ENCODE measurements at places on chromosomes 4 and X. TPM values are rescaled to one million over a fixed set of nuclear protein-coding genes. Genes with fewer than 3 reads are reported as not detected.

DNA sequence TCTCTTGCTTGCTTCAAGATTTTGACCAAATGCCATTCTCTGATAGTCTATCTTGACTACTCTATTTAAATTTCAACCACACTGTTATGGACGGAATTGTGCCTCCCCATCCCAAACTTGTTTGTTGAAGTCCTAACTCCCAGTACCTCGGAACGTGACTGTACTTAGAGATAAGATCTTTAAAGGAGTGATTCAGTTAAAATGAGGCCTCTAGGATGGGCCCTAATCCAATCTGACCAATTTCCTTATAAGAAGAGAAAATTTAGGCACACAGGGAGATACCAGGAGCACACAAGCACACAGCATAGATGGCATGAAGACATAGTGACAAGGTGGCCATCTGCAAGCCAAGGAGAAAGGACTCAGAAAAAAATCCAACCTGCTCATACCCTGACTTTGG is 269.9 kb downstream of the KCNIP4 start:
- no peaks in the 10 kb centered on the region for H3K36me3 ChIP-seq
- no peak overlapping the region for H3K27ac ChIP-seq
- no peaks in the 10 kb centered on the region for H3K27me3 ChIP-seq
- no peak overlapping the region for H3K4me3 ChIP-seq
- no peak for DNase-seq
- no peaks in the 10 kb centered on the region for H3K4me1 ChIP-seq

GRCh38 chr4:176268963-176269362 is at the start of gene ASB5:
Gene ASB5, minus strand, starts transcription at chr4:176269222. Its CDS starts 114 bp downstream, at chr4:176269108.
- H3K27ac ChIP-seq, result peak within 1 kb of the TSS; percentile 62
- DNase-seq, result no peak
- no peaks in the 10 kb centered on the region for H3K36me3 ChIP-seq
- no peak within 1 kb of the TSS for H3K4me3 ChIP-seq
- H3K4me1 ChIP-seq, result peaks cover 4% of the 10 kb centered on the region

- H3K4me1 ChIP-seq, result peaks cover 22% of the 10 kb centered on the region
- H3K27ac ChIP-seq, result no peak overlapping the region
- H3K36me3 ChIP-seq, result no peaks in the 10 kb centered on the region
- H3K4me3 ChIP-seq, result no peak overlapping the region
These were observed 67.3 kb upstream of the PRPS1 start for GRCh38 chrX:107560980-107561379.

GRCh38 chrX:16718824-16719333 is 533 bp upstream of the SYAP1 start:
- peak overlapping the region; percentile 70 for H3K4me3 ChIP-seq
- peaks cover 5% of the 10 kb centered on the region for H3K27me3 ChIP-seq
- H3K4me1 ChIP-seq, result peaks cover 4% of the 10 kb centered on the region
- peak overlapping the region; percentile 82 for H3K27ac ChIP-seq
- DNase-seq, result no peak
- no peaks in the 10 kb centered on the region for H3K36me3 ChIP-seq

GRCh38 chrX:130772776-130773143 is 130.2 kb downstream of the ENOX2 start:
- no peak overlapping the region for H3K4me3 ChIP-seq
- H3K4me1 ChIP-seq, result peaks cover 7% of the 10 kb centered on the region
- H3K27me3 ChIP-seq, result no peaks in the 10 kb centered on the region
- DNase-seq, result no peak
- no peaks in the 10 kb centered on the region for H3K36me3 ChIP-seq
- no peak overlapping the region for H3K27ac ChIP-seq

DNA sequence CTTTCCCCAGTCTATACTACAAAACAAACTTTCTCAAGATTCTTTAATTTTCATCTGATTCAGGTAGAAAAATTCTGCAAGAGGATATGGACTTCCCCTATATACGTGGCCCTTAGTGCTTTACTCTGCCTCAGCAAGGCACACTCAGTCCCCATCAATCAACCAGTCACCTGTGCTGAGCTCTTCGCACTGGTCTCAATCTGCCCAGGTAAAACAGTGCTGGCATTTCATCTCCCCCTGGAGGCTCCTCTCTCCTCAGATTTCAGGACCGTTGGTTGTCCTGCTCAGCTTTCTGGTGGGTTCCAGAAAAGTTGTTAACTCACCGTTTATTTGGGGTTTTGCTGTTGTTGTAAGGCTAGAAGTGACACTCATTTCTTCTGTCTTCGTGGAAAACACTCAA is 518.1 kb downstream of the TRIML1 start:
- H3K4me1 ChIP-seq, result no peaks in the 10 kb centered on the region
- no peaks in the 10 kb centered on the region for H3K27me3 ChIP-seq
- no peaks in the 10 kb centered on the region for H3K36me3 ChIP-seq
- DNase-seq, result no peak
- H3K27ac ChIP-seq, result no peak overlapping the region

GRCh38 chr4:142396279-142396678 is 449.8 kb downstream of the INPP4B start:
- H3K27me3 ChIP-seq, result no peaks in the 10 kb centered on the region
- H3K27ac ChIP-seq, result no peak overlapping the region
- no peak overlapping the region for H3K4me3 ChIP-seq
- no peaks in the 10 kb centered on the region for H3K4me1 ChIP-seq
- H3K36me3 ChIP-seq, result no peaks in the 10 kb centered on the region

DNA sequence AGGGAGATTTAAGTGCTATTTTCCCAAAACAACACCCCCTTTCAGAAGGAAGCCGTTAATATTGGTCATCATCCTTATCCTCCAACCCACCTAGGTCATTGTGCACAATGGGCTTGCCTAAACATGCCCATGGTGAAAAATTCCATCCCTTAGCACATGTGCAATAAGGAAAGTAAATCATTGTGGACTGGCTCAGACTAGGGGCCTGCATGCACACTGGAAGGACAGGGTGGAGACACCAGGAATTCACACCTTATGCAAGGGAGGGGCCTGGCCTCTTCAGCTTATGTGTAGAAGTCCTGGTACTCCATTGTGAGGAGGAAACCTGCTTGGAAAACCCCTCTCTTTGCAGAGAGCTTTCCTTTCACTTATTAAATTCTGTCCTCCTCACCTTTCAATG is 311.4 kb upstream of the NDST4 start:
- no peak overlapping the region for H3K27ac ChIP-seq
- H3K27me3 ChIP-seq, result no peaks in the 10 kb centered on the region
- no peak overlapping the region for H3K4me3 ChIP-seq
- no peak for DNase-seq
- no peaks in the 10 kb centered on the region for H3K4me1 ChIP-seq
- no peaks in the 10 kb centered on the region for H3K36me3 ChIP-seq

GRCh38 chr4:16489226-16489625 is 263.0 kb upstream of the TAPT1 start:
- no peak for DNase-seq
- no peak overlapping the region for H3K27ac ChIP-seq
- no peaks in the 10 kb centered on the region for H3K36me3 ChIP-seq
- no peaks in the 10 kb centered on the region for H3K4me1 ChIP-seq
- H3K27me3 ChIP-seq, result peaks cover 6% of the 10 kb centered on the region
- H3K4me3 ChIP-seq, result no peak overlapping the region

DNA sequence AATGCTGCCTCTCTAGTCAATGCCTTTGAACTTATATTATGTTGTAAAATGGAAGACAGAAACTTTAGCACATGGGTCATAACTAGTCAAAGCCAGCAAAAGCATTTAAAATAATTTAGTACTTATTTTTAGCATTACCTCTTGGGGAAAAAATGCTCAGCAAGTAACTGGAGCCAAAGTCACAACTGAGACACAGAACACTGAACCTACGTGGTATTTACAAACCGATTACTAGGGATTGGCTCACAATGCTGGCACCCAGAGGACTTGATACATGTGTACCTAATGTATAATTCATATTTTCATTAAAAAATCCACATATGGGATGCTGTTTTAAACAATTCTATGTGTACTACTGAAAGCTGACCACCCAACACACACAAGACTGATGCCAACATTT is 38.4 kb downstream of the PHKA2 start:
- no peak for DNase-seq
- H3K27ac ChIP-seq, result no peak overlapping the region
- no peak overlapping the region for H3K4me3 ChIP-seq
- no peaks in the 10 kb centered on the region for H3K4me1 ChIP-seq

DNA sequence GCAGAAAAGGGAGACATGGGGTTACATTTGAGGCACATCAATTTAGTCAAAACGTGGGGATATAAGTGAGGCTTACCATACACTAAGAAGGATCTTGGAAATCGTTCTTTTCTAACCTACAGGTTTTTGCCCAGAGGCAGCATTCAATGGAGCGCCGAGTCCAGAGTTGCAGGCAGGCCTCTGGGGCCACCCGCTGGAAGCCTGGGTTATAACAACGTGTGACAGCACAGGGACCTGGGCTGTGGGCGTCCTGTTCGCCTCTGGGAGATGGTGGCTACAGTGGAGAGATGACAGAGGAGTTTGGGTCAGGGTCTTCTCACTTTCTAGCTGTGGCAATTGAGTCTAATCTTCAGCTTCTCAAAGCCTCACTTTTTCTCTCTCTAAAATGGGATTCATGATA is 53.9 kb downstream of the ENPP6 start:
- DNase-seq, result peak; percentile 6
- H3K27ac ChIP-seq, result no peak overlapping the region
- H3K4me3 ChIP-seq, result no peak overlapping the region

DNA sequence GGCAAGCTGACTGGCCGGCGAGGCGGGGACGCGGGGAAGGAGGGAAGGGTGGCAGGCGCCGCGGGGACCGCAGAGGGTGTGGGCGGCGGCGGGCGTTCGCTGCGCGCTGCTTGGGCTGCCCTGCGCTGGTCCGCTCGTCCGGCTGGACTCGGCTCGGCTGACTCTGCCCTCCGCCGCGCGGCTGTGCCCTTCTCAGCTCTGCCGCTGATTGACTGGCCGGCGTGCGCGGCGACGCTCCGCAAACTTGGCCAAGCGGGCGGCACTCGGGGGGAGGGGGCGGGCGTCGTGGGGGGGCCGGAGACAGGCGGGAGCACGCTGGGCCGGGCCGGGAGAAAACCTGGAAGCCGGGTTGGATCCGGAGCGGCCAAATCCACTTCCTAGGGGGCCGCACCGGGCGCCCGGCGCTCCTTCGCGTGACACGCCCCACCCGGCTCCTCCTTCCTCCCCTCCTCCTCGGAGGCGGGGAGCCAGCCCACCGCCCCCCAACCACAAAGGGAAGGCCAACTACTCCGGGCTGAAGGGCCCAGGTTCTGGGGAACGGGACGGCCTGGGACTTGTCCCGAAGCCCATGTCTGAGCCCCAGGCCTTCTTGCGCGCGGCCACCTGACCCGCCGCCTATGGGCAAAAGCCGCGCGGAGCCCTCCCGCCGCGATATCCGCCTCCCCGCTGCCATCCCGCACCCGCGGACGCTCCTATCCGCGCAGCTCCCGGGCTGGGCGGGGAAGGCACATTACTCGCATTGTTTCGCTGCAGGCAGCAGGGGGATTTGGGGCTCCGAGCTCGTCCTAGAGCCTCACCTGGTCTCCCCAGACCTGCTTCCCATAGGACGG is at the start of gene GPC4:
Gene GPC4 (minus strand): TSS at position 214 of the 830 bp plus-strand sequence. CDS start 524 bp downstream, outside the sequence.
- no peak for DNase-seq
- H3K27me3 ChIP-seq, result peaks cover 18% of the 10 kb centered on the region
- H3K4me3 ChIP-seq, result peak within 1 kb of the TSS; percentile 96
- peak within 1 kb of the TSS; percentile 59 for H3K27ac ChIP-seq

DNA sequence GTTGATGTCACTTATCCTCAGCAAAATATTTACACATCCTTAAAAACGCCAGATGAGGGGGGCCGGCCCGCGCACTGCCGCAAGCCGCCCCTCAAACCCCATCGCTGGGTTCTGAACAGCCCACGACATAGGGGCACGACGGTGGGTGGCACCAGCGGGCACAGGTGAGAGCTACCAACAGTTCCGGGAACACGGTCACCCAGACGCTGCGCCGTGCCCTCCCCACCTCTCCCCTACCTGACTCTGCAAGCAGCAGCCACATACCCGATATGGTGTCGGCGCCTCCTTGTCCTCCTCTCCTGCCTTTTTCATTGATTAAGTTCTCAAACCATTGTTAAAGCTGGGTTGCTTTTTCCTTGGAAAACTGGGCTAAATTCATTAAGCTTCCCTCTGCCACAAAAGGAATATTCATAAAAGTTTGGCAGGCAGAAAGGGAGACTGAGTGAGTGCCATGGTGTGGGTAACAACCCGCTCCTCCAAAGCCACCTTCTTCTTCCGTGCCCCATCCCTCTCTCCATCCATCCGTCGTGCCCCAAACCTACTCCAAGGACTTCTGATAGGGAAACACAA is 1.4 kb downstream of the RAI2 start:
- H3K27me3 ChIP-seq, result peaks cover 40% of the 10 kb centered on the region
- no peak for DNase-seq
- no peak overlapping the region for H3K4me3 ChIP-seq
- no peak overlapping the region for H3K27ac ChIP-seq

GRCh38 chrX:123525123-123525725 is 207.6 kb downstream of the THOC2 start:
- DNase-seq, result no peak
- no peaks in the 10 kb centered on the region for H3K4me1 ChIP-seq
- H3K36me3 ChIP-seq, result no peaks in the 10 kb centered on the region
- no peaks in the 10 kb centered on the region for H3K27me3 ChIP-seq
- no peak overlapping the region for H3K4me3 ChIP-seq
- H3K27ac ChIP-seq, result no peak overlapping the region

DNA sequence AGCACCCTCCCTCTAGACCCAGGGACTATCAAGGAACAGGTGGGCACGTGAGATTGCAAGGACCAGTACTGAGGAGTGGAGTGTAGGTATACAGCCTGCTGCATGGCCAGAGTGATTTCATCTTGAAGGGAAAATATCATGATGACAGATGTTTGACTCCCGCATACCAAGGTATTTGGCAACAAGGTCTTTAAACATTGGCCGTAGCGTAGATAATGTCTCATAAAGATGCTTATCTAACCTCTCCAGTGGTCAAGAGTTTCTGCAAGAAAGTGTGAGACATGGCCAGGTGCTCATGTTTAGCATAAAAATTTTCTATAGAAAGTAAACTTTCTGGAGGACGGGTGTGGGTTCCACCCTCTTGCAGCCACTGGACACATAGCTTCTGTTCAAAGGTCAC is 18.7 kb upstream of the ZNF630 start:
- DNase-seq, result no peak
- no peaks in the 10 kb centered on the region for H3K36me3 ChIP-seq
- no peak overlapping the region for H3K4me3 ChIP-seq
- H3K4me1 ChIP-seq, result no peaks in the 10 kb centered on the region
- H3K27ac ChIP-seq, result no peak overlapping the region
- peaks cover 3% of the 10 kb centered on the region for H3K27me3 ChIP-seq

- no peak overlapping the region for H3K4me3 ChIP-seq
- peak; percentile 82 for DNase-seq
- no peak overlapping the region for H3K27ac ChIP-seq
- H3K36me3 ChIP-seq, result no peaks in the 10 kb centered on the region
- H3K4me1 ChIP-seq, result peaks cover 3% of the 10 kb centered on the region
These were observed 97.0 kb downstream of the DDIT4L start for GRCh38 chr4:100093091-100093866.

- H3K36me3 ChIP-seq, result no peaks in the 10 kb centered on the region
- H3K27ac ChIP-seq, result no peak overlapping the region
- H3K27me3 ChIP-seq, result no peaks in the 10 kb centered on the region
These were observed 73.6 kb upstream of the MID1IP1 start for GRCh38 chrX:38727668-38728067.

SPARCL1 gene
- not detected for total RNA-seq

CTAG1B gene
- total RNA-seq, result not detected

DCHS2 gene
- total RNA-seq, result not detected

KCNIP4 gene
- not detected for total RNA-seq

TRIM2 gene
- 52.2 TPM for total RNA-seq

MAP9 gene
- total RNA-seq, result 6.6 TPM

C4orf54 gene
- not detected for total RNA-seq

GAGE2A gene
- total RNA-seq, result not detected

CT45A5 gene
- not detected for total RNA-seq

ZNF711 gene
- 2.3 TPM for total RNA-seq
